ENCODE measurements at places on chromosomes 2 and 18.

DNA sequence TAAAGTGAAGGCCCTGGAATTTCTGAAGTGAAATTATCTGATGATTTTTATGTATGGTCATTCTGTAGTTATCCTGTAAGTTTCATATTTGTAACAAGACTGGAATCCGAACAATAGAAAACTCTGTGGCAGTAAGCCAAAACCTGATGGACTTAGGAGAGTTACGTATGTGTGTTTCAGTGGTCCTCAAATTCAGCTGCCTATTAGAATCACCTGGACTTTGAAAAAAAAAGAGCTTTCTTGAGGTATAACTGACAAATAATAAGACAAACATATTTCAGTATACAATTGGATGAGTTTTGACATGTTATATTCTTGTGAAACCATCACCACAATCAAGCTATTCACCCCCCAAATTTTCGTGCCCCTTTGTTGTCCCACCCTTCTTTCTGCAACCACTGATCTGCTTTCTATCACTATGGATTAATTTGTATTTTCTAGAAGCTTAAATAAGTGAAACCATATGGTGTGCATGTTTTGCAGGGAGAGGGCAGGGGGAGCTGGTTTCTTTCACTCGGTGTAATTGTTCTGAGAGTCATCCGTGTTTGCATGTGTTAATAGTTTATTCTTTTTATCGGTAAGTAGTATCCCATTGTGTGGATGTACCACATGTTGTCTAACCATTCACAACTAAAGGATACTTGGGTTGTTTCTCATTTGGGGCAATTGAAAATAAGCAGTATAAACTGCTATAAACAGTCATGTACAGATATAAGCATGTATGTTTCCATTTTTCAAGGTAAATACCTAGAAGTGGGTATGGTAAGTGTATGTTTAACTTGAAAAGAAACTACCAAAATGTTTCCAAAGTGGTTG is 50.2 kb upstream of the EML4 start:
- DNase-seq, result no peak

DNA sequence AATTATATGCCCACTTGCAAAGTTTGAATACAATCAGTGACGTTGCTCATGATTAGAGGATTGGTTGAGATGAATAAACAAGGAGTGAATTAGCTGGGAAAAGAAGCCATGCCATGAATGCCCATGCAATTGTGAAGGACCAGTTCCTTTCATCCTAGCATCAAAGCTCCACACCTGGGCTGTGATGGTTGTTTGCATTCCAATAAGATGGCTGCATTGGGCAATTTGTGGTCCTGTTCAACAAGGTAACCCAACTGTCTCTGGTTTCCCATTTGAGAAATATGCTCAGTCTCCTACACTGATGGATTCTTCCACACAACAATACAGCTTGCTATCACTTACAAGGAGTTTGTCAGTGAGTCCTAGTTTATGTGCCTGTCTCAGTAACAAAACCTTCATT is 550.2 kb downstream of the STK39 start:
- no peak for DNase-seq

DNA sequence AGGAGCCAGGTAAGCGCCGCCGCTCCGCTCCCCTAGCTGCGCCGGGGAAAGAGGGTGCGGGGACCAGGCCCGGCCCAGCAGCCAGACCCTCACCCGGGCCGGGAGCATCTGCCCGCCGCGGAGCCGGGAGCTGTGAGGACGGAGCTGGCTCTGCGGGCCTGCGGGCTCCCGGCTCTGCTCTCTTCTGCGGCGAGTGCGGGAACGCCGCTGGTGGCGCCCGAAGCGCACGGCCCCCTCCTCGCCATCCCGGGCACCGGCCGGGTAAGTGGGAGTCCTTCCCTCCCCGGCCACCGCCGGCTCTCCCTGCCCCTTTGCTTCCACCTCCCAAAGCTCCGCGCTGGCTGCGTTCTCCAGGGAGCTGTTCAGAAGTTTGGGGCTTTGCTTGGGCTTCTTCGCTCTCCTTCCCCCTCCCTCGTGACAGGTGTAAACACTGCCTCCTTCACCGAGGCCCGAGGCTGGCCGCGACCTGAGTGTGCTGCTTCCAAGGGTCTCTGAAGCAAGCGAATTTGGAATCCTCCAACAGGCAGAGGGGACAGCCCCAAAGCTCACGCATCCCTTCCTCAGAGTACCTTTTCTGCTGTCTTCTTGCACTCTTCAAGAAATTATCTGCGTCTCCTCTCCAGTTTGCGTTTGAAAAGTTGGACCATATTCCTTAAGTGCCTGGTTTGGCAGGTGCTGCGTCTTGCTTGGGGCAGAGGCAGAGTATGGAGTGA is 632 bp downstream of the AFTPH start:
- peak; percentile 7 for DNase-seq

- DNase-seq, result no peak
Observed at GRCh38 chr18:69757733-69758132, 189.9 kb downstream of the CD226 start.

DNA sequence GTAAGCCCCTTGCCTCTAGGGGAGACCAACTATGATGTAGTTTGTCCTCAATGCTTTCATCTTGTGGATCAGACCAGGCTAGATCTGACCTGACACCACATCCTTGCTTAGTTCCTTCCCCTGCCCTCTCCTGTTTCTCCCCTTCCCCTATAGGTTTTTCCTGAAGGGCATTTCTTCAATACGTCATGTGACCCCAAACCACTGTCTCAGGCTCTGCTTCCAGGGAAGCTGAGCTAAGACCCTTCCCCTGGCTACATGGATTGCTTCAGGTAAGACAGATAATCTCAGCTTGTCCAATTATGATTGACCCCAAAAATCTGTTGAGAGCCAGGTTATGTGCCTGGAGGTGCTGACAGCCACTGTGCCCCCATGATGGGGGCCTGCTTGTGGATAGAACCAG is 22.6 kb upstream of the TTL start:
- DNase-seq, result no peak

GRCh38 chr2:68468801-68469200 is 1.4 kb downstream of the APLF start:
- no peak for DNase-seq

- DNase-seq, result no peak
Observed at GRCh38 chr18:44945888-44946401, 265.3 kb downstream of the SETBP1 start.

- DNase-seq, result no peak
Observed at GRCh38 chr2:134397146-134397896, 143.4 kb downstream of the MGAT5 start.

- DNase-seq, result no peak
Observed at GRCh38 chr2:61277756-61278155, 115.8 kb downstream of the C2orf74 start.

GRCh38 chr18:79611040-79611681 is 68.4 kb upstream of the CTDP1 start:
- peak; percentile 85 for DNase-seq

- DNase-seq, result no peak
Observed at GRCh38 chr2:129984426-129984825, 5.0 kb downstream of the RAB6C start.

DNA sequence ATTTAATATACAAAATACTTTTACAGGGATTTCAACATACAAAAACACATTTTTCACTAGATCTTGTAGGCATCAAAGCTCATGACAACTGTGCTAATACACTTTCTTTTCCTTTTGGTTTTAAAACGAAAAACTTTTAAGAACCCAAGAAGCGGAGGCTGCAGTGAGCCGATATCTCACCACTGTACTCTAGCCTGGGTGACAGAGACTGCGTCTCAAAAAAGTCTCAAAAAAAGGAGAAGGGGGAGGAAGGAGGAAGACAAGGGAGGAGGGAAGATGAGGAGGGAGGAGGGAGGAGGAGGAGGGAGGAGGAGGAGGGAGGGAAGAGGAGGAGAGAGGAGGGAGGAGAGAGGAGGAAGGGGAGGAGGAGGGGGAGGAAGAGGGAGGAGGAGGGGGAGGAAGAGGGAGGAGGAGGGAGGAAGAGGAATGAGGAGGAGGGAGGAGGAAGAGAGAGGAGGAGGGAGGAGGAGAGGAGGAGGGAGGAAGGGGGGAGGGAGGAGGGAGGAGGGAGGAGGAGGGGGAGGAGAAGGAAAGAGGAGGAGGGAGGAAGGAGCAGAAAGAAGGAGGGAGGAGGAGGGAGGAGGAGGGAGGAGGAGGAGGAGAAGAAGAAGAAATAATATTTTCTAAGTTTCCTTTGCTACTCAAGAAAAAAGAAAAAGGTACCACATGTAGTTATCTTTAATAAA is 13.8 kb downstream of the ROCK2 start:
- peak; percentile 9 for DNase-seq

GRCh38 chr2:47490406-47490805 is 87.5 kb downstream of the MSH2 start:
- DNase-seq, result no peak

DNA sequence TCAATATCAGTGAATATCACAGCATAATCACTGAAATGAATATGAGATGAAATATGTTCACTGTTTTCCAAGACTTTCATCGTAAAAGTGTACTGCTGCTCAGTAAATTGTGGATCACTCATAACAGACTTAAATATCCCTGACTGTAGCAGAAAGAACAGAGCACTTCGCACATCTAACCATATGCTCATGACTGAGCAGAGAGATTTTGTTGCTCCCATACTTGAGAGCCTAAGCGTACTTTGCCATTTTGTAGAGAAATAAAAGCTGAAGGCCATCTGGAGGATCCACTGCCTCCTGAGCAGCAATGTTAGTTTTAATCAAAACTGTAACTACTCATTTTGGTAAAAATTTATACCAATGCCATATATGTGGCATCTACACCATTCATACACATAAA is 243.5 kb downstream of the STK39 start:
- no peak for DNase-seq

Measured in inflammatory macrophage treated with lipopolysaccharide for 1 hour (primary cell).